Tongue (tissue), 3 donors: ENCODE measurements at places on chromosomes 3 and 15. TPM values are rescaled to one million over a fixed set of nuclear protein-coding genes. Genes with fewer than 3 reads are reported as not detected.
A peak's percentile ranks its signal among the peaks of the same experiment; 100 is the strongest.

- no peak for DNase-seq
Observed at GRCh38 chr3:25493786-25494185, 65.7 kb downstream of the RARB start.

The ALAS1 gene
- total RNA-seq = 40.7 TPM

DNA sequence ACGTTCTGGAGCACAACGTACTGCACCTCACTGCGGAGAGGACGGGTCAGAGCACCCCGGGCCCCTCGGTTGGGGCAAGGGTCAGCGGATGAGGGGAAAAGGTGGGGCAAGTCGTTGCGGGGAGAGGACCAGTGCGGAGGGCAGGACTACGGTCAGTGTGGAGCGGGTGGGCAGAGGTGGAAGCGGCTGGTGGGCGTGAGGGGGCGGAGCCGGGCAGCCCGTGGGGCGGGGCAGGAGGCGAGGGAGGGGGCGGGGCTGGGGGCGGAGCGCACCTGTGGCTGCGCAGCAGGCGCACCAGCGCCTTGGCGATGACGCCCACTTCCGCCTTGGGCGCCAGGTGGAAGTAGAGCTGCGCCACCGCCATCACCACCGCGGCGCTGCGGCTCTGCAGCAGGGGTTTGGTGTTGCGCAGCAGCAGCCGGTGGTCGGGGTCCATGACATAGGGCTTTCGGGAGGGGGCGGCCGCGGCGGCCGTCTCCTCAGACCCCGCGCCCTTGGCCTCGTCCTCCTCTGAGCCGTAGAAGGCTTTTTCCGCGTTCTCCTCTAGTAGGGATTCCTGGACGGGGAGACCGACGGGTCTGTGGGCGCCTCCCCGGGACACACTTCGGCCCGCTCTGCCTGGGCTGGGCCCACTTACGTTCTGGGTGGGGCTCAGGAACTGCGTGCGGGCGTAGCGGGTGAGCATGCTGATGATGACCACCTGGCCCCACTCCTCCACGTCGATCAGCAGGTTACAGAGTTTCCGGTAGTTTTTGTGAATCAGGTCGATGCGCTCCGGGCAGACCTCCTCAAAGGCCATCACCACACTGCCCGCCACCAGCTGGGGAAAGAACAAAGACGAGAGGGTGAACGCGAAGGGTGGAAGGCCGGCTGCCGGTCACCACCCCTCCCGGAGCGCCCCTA, 29.2 kb downstream of the AP3B2 start:
- peak; percentile 48 for DNase-seq

The GOLGA8B gene
- total RNA-seq = 31.3 TPM

DNA sequence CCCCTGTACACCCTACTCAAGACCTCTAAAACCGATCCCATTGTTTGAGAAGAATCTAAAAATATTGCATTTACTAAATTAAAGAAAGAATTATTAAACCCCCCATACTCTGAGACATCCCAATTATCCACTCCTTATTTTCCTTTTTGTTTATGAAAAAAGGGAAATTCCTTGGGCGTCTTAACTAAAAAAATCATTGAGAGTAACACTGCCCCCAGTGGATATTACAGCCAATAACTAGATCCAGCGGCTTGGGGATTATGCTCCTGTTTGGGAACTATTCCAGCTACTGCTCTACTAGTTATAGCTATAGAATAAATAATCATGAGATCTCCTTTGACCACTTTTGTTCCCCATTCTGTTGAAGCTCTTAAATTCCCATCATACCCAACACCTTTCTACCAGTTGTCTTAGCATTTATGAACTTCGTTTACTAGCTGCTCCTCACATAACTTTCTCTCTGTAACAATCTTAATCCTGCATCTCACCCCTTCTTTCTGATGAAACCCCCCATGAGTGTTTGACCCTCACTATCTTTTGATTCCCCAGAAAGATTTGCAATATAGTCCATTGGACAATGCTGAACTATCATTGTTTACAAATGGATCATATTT, 12.7 kb upstream of the CFAP91 start:
- DNase-seq = no peak
